Activated T-cell treated with anti-CD3 and anti-CD28 coated beads for 24 hours (primary cell): ENCODE measurements at places on chromosomes 5 and 9.

DNA sequence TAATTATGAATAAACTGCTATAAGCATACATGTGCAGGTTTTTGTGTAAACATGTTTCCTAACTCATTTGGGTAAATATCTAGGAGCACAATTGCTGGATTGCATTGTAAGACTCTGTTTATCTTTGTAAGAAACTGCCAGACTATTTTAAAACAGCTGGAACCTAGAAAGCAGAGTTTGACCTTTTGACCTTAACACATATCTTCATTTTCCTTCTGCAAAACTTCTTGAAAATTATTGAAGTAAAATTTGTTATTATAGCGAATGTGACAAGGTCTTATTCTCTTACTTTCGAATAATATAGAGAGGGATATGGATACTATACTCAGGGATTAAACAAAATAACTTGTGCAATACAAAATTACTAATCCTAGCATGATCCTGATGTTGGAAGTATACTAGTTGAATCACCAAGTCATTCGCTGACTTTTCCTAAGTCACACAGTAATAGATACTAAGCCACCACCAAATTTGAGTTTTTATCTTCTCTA, 3.2 kb upstream of the ANXA1 start:
- DNase-seq: no peak

DNA sequence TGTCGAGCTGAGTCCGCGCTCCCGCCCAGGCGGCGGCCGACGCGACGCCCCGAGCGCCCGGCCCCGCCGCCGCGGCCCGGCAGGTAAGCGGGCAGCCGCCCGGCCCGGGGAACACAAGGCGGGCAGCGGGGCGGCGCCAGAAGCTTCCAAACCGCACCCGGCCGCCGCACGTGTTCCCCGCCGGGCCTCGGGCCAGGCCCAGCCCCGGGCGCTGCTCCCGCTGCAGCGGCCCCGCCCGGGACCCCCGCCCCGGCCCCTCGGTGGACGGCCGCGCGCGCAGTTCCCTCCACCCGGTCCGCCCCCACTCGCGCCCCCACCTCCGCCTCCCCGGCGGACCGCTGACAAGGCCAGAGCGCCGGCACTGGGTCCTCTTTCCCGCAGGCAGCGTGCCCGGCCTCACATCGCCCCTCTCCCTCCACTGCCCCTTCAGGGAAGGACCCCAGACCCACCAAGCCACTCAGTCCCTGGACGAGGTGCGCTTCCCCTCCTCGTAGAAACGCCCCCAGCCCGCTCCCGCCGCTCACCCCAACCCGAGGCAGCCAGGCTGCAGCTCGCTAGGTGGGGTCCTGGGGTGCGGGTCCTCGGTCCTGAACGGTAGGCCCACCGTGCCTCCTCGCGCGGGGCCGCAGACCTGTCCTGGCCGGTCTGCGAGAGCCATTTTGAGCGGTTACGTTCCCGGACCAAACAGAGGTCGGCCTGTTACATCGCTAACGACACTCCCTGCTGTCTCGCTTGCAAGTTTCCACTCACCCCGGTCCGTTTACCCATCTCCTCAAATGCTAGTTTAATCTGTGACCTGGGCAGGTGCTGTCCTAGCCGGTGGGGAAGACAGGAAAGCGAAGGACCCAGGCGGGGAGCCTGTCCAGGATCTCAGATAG, 475 bp downstream of the WDR5 start:
- DNase-seq: no peak

GRCh38 chr5:97096846-97097245, 45.6 kb downstream of the LIX1 start:
- no peak for DNase-seq

DNA sequence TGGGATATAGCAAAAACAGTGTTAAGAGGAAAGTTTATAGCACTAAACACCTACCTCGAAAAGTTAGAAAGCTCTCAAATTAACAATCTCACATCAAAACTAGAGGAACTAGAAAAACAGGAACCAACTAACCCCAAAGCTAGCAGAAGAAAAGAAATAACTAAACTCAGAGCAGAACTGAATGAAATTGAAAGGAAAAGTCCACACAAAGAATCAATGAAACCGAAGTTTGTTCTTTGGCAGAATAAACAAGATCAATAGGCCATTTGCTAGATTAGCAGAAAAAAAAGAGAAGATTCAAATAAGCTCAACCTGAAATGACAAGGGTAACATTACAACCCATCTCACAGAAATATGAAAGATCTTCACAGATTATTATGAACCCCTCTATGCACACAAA, 234.8 kb upstream of the ISL1 start:
- no peak for DNase-seq

DNA sequence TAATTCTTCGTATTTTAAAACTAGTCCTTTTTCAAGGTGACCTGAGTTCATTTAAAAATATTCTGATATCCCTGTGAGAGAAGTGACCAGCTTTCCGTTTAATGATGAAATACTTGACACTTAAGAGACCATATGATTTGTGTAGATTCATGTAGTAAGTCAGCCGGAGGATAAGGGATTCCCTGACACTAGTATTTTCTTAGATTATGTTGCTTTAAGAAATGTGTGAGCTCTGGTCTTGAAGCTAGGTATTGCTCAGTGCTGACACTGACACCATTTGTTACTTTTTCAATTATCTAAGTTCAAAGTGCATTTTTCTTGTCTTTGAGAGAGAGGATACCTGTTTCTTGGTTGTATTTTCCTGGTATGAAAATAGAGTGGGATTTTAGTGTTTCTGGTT, 4.2 kb downstream of the NIPBL start:
- DNase-seq: no peak

DNA sequence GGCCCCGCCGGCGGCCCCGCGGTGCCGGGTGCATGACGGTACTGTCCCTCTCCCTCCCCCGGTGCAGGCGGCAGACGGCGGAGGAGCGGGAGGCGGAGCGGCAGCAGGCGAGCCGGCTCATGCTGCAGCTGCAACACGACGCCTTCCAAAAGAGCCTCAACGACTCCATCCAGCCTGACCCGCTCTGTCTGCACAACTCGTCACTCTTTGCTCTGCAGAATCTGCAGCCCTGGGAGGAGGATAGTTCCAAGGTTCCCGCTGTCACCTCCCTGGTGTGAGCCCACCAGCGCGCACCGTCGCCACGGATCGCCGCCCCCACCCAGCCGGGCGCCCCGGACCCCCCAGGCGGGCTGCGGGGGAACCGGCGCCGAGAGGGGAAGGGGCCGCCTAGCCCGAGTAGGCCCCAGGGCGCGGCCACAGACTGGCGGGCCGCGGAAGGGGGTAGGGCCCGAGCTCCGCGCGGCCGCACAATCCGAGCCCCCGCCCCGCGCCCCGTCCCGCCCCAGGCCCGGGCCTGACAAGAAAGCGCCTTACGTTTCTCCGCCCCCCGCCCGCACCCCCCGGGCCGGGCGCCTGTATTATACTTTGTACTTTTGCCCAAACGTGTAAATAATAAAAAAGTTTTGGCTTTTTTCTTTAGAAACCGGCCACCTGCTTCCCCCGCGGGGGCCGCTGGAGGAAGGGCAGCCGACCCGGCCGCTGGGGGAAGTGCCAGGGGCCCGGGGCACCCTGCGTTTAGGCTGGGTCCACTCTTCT, 2.5 kb downstream of the TLX3 start:
- no peak for DNase-seq

DNA sequence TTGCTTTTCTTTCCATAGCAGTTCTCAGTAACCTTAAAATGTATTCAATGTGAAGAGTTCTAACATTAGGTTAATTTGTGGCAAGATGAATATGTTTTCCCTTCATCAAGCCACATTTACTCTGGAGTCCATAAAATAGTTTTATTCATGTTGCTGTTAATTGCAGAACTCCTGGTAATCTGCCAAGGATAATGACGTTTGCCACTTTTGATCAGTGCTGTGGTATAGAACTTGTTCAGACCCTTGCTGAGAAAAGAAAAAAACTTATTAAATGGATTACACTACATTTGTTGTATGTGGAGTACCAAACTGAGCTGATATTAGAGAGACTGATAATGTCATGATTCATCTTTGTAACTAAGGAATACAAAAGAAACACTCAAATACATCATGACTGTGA, 212.4 kb upstream of the DMAC1 start:
- no peak for DNase-seq

DNA sequence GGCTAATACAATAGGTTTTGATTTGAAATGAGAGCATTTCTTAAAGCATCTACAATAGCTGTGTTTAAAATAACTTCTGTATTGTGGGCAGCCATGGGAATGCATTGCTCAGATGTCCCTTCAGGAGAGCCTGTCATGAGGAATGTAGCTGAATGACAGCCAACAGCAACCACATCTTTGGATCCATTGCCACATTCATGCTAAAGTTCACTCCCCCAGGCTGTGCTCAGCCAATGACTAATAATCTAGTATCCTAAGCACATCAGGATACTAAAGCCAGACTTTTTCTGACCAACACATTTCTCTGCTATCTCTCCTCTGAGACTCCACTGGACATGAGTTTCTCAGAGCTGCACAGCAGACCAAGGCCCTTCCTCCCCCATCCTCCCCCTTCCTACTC, 45.5 kb downstream of the HTR1A start:
- DNase-seq: no peak

DNA sequence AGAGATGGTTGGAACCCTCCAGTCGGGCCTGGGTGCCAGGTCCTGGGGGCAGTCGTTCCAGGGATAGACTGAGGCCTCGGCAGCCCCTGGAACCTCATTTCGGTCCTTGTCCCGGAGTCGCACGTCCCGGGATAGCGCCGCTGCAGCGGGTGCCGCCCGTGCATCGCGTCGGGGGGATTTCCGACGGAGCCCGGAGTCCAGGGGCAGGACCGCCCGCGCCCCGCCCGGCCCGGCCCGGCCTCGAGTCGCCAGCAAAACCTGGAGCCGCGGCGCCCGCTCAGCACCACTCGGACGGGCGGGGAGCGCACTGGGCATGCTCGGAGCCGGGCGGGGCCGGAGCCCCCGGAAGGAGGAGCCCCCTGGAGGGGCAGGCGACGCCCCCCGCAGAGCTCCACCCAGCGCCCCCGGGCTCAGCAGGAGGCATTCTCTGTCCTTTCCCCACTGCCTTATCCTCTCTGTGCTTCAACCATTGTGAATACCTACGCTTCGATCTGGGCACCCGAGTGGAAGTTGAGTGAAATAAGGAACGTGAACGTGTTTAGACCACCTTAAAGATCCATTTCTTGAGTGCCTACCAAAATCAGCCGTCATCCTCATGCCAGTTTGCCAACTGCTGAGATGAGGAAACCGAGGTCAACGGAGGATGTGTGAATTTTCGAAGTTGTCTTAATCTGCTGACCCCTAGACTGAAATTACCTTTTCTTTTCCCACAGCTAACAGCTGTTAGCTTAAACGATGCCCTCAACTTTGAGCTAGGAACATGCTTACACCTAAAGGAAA, 1.7 kb upstream of the PTPN3 start:
- no peak for DNase-seq

DNA sequence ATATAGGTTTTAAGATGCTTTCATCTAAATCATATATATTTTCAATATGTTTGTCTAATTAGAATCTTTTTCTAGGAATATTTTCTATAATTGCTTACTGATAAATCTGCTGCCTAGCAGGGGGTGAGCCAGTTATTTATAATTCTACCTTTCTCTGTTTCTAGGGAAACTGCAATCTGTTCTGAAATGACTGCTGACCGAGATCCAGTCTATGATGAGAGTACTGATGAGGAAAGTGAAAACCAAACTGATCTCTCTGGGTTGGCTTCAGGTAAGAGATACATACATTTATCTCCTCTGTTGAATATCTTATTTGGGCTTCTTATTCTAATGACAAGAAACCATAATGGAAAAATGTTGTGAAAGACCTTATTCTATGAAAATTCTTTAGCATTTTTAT, 127.3 kb downstream of the XRCC4 start:
- DNase-seq: no peak

DNA sequence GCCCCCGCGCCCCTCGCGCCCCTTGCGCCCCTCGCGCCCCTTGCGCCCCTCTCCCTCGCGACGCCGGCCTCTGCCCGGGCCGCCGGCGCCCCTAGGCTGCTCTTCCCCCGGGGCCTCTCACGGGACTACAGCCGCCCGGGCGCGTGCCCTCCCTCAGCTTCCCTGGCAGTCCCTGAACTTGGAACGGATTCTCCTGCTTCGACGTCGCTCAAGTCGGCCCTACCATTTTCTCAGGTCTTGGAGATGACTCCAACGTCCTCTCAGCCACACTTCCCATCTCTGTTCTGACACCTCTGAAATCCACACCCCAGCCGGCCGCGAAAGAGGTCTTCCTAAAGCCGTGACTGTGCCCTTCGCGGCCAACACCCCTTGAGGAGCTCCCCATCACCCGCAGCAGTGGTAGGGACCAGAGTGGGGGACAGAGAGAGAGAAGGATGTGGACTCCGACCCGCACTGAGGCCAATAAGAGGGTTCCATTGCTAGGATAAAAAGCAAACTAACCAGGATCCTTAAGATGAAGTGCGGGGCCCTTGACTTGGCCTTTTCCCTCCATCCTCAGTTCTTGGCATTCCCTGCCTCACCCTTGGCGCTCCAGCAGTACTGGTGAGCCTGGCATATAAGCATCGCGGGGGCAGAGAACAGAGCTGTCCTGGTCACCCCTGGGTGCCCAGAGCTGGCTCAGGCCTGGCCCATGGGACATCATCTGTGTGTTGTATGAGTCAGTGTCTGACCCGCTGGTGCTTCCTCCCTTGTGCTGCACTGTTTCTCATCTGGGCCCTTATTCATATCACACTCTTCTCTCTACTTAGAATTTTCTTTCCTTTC, 38.6 kb upstream of the GARNL3 start:
- no peak for DNase-seq

DNA sequence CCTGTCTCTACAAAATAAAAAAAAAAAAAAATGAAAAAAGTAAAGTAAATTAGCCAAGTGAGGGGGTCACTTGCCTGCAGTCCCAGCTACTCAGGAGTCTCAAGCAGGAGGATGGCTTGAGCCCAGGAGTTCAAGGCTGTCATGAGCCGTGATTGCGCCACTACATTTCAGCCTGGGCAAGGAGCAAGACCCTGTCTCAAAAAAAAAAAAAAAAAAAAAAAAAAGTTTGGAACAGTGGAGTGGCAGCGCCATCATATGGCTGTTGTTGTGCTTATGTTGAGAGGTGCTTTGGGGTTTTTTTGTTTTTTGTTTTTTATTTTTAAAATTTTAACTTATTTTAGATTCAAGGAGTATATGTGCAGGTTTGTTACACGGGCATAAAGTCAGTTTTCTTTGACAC, 3.6 kb downstream of the BRIX1 start:
- DNase-seq: no peak

- no peak for DNase-seq
Measured at GRCh38 chr9:111662576-111663300, 1.3 kb downstream of the GNG10 start.

DNA sequence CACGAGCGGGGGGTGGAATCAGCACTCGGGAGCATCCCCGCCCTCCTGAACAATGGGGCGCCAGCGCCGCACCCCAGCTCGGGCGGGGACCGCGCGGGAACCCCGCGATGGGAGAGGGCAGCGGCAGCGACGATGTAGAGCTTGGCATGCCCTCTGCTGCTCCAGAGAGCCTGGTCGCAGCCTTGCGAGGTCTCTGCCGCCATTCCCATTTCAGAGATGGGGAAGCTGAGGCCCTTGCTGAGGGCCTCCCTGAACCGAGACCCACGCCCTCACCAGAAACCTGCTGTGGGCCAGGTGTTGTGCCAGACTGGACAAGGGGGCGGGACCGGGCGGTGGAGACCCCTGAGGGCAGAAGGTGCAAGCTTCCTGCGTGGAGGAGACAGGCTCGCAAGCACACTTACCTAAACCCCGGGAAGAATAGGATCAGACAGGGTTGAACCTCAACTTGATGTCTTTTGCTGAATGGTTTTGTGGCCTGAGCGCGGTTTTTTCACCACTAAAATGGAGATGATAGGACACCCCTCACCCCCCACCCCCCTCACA, 647 bp upstream of the MEGF9 start:
- DNase-seq: no peak
